ENCODE measurements at places on chromosomes 2 and 18. TPM values are rescaled to one million over a fixed set of nuclear protein-coding genes. Genes with fewer than 3 reads are reported as not detected.

CD207 gene
- total RNA-seq = not detected

OTOS gene
- not detected for total RNA-seq

TWIST2 gene
- total RNA-seq = 16.6 TPM

SCN3A gene
- not detected for total RNA-seq

PJVK gene
- total RNA-seq = 2.1 TPM

FAM98A gene
- total RNA-seq = 99.8 TPM

INHA gene
- total RNA-seq = 0.36 TPM

FAM124B gene
- total RNA-seq = not detected

PSMA8 gene
- total RNA-seq = not detected

NDC80 gene
- total RNA-seq = 9.1 TPM

TTN gene
- total RNA-seq = under 0.01 TPM

HMSD gene
- total RNA-seq = not detected

MALL gene
- 166 TPM for total RNA-seq

FOXD4L1 gene
- 0.24 TPM for total RNA-seq

AGFG1 gene
- 130 TPM for total RNA-seq

CFC1 gene
- not detected for total RNA-seq

MEP1B gene
- total RNA-seq = 0.05 TPM

PIEZO2 gene
- total RNA-seq = 0.61 TPM

CTLA4 gene
- not detected for total RNA-seq

RBM43 gene
- total RNA-seq = 3.5 TPM

UGT1A4 gene
- not detected for total RNA-seq

FOXI3 gene
- total RNA-seq = not detected

FRZB gene
- 0.07 TPM for total RNA-seq

UGT1A5 gene
- total RNA-seq = not detected

ERMN gene
- not detected for total RNA-seq

ANKRD29 gene
- total RNA-seq = 17.4 TPM

CCDC142 gene
- 14.1 TPM for total RNA-seq

HOXD13 gene
- total RNA-seq = 0.29 TPM

DNAJC5G gene
- total RNA-seq = not detected

DOCK10 gene
- 31.4 TPM for total RNA-seq

MAIP1 gene
- total RNA-seq = 38.0 TPM

CAPN14 gene
- not detected for total RNA-seq

ABCG8 gene
- not detected for total RNA-seq

MAPK4 gene
- total RNA-seq = 0.20 TPM

REEP1 gene
- total RNA-seq = 1.1 TPM

DNAH7 gene
- 1.4 TPM for total RNA-seq

CLIP4 gene
- 21.4 TPM for total RNA-seq

ARHGEF33 gene
- total RNA-seq = not detected

EIF2AK3 gene
- total RNA-seq = 25.8 TPM

ANKRD30B gene
- not detected for total RNA-seq

SLC16A14 gene
- total RNA-seq = 1.6 TPM

SCYGR4 gene
- not detected for total RNA-seq

NRP2 gene
- total RNA-seq = 91.7 TPM
